ENCODE measurements at places on chromosomes 7 and 10.
A peak's percentile ranks its signal among the peaks of the same experiment; 100 is the strongest.

DNA sequence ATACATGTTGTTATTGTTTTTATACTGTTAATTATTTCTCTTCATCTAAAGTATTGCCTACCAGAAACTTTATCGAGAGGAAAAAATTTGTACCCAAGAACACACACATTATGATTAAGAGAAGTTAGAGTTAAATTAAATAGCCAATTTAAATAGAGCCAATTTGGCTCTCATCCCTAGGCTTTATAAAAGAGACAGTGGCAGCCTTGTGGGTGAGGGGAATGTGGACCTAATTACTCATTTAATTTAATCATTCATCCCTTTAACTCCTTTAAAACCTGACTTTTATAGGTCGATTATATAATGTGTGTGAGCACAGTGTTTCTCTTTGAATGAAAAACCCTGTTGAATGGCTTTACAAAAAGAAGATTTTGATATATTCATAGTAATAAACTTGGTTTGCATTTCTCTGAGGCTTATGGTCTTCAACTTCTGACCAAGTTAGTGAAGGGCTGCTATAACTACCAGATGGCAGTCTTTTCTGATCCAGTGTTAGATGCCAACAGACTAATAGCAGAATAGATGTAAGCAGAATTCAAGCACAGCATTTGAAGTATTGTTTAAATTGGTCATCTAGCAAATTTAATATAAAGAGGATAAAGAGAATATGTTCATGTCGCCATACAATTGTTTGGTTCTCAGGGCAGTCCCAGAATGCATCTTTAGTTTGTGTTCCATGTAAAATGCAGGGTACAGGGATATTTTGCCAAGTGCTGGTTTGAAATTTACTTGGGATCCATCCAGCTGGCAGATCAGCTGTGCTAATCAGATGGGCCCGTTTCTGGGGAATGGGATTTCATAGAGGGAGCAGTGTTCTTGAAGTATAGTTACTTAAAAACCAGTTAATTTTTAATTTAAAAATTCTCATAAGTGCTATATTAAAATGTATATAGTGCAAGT, 25.3 kb downstream of the ADD3 start:
- no peak for DNase-seq

GRCh38 chr10:10831085-10831484, 186.6 kb upstream of the CELF2 start:
- peak; percentile 7 for DNase-seq

- no peak for DNase-seq
Measured at GRCh38 chr7:137611606-137612005, 235.2 kb downstream of the DGKI start.

- no peak for DNase-seq
Measured at GRCh38 chr10:60246382-60246781, 143.3 kb downstream of the ANK3 start.

DNA sequence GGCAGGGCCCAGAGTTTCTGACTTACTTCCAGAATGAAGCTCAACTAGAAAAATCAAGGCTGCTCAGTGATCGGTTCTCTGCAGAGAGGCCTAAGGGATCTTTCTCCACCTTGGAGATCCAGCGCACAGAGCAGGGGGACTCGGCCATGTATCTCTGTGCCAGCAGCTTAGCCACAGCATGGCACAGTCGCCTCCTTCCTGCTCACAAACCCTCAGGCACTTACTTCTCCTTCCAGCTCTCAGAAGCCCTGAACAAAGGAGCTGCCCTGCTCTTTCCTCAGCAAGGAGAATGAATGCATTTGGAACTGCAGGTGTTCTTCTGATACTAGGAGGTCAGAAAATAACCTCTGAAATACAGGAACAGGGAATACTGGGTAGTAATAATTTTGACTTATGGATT, 219.7 kb upstream of the PRSS1 start:
- DNase-seq = no peak

- DNase-seq = no peak
Measured at GRCh38 chr10:107362306-107362705, 197.8 kb upstream of the SORCS1 start.

DNA sequence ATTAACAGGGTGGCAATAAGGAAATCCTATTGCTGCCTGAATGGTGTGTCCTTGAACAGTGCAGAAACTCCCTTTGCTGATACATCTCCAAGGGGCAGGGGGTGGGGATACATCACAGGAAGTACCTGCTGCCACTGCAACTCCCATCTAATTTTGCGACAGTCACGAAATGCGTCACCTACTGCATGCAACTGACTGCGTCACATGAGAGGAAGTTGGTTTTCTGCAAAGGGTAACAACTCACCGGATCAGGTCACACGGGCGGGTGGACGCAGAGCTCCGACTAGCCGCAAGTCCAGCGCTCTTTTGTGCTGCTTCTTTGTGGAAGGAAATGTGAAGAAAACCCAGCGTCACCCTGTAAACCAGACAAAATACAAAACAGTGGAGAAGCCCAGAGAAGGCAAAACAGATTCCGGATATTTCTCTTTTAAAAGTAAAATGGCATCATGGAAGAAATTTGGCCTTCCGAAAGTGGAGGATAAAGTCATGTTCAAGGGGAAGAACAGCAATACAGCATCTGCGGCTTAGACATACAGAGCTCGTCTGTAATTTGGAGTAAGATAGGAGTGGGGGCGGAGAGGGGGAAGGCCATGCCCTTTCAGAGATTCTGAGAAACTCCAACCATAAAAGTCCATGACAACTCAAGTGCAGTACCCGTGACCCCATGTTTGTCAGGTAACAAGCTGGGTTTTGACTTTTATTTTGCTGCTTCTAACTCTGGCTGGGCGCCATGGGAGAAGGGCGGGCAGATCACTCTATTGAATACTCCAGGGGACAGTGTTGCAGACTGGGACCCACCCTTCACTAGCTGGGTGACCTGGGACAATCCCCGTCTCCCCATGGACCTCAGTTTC, 32.3 kb upstream of the PLEKHS1 start:
- no peak for DNase-seq

- DNase-seq = no peak
Measured at GRCh38 chr7:29285444-29285793, 90.8 kb downstream of the CHN2 start.

DNA sequence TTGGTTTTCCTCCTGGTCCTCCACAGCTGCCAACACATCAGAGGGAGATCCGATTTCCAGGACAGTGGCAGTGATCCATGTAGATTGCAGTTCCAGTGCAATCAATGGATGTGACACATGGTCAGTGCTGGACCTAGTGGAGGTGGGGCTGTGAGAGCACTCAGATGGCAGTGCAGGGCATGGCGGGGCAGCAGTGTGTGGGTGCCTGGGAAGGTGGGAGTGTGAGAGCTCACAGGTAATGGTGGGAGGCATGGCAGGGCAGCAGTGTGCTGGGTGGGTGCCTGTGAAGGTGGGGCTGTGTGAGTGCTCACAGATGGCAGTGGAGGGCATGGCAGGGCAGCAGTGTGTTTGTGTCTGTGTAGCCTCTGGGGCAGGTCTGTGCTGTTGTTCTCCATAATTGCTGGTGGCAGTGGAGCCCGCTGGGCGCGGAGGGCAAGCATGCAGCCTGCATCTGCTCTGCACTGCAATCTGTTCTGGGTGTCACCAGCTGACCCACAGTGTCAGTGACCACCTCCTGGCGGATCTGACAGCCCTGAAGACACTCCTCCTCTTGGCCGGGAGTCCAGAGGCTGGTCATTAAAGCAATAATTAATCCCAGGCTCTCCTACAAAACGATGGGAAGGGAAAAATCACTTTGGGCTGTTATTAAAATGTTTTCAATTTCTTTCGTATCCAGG, 8.6 kb upstream of the ADARB2 start:
- DNase-seq = no peak

GRCh38 chr10:103679096-103679790, 176.1 kb downstream of the SH3PXD2A start:
- DNase-seq = no peak

- no peak for DNase-seq
Measured at GRCh38 chr10:103544657-103545310, 51.3 kb downstream of the NEURL1 start.

DNA sequence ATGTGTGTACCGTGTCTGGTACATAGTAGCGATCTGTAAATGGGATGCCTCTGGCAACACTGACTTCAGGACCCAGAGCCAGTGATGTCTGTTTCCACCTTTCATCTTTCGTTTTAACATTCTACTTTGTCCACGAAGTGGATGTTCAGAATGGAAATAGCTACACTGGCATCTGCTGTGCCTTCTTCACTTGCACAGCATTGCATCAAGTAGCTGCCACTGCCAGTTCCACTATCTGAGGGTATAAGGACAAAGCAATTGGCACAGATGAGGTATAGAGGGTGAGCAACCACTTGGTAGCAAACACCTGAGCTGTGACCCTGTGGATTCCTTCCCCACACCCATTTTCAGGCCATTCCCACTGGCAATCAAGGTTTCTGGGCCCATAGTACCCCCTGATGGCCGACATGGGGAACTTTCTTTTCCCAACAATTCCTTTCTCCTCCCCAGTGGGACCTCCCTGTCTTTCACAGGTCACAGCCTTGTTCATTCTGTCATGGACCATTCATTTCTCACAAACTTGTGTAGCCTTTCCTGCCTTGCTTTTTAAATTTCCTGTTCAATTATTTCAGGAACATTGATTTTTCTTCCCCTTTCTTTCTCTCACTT, 4.0 kb downstream of the ITGA8 start:
- DNase-seq = no peak

- no peak for DNase-seq
Measured at GRCh38 chr7:97018126-97018601, 6.5 kb downstream of the DLX5 start.

GRCh38 chr7:43906331-43907010, at the start of gene URGCP:
Gene URGCP (minus strand): TSS chr7:43906596. CDS start chr7:43906575, 21 bp downstream.
- no peak for DNase-seq

GRCh38 chr7:4067476-4067760, 614.7 kb upstream of the FOXK1 start:
- no peak for DNase-seq
